Activated CD8-positive, alpha-beta T cell treated with anti-CD3 and anti-CD28 coated beads, Interleukin-2, amount 10 ng/mL, durations not matched to agents 7 days and 5 days (primary cell): ENCODE measurements at places on chromosomes 3 and 15.

- no peak overlapping the region for H3K27ac ChIP-seq
- no peaks in the 10 kb centered on the region for H3K4me1 ChIP-seq
- H3K27me3 ChIP-seq = no peaks in the 10 kb centered on the region
- no peak for DNase-seq
Measured at GRCh38 chr3:161142486-161142885, 37.3 kb upstream of the B3GALNT1 start.

- H3K4me3 ChIP-seq = peak overlapping the region; percentile 12
- H3K27me3 ChIP-seq = no peaks in the 10 kb centered on the region
- H3K36me3 ChIP-seq = peaks cover 40% of the 10 kb centered on the region
- DNase-seq = no peak
Measured at GRCh38 chr15:101201411-101202174, 50.3 kb downstream of the CHSY1 start.

- H3K4me1 ChIP-seq = no peaks in the 10 kb centered on the region
- no peaks in the 10 kb centered on the region for H3K27me3 ChIP-seq
- no peak overlapping the region for H3K27ac ChIP-seq
- no peaks in the 10 kb centered on the region for H3K36me3 ChIP-seq
Measured at GRCh38 chr3:14725013-14725412, 50.1 kb downstream of the C3orf20 start.

GRCh38 chr3:139288266-139288821 lies 55.5 kb upstream of the MRPS22 start:
- DNase-seq = no peak
- no peak overlapping the region for H3K27ac ChIP-seq
- no peaks in the 10 kb centered on the region for H3K36me3 ChIP-seq

- H3K36me3 ChIP-seq = no peaks in the 10 kb centered on the region
- H3K4me3 ChIP-seq = no peak overlapping the region
- peaks cover 3% of the 10 kb centered on the region for H3K4me1 ChIP-seq
- H3K27ac ChIP-seq = no peak overlapping the region
- no peak for DNase-seq
Measured at GRCh38 chr3:102176333-102177050, 258.3 kb upstream of the ZPLD1 start.

DNA sequence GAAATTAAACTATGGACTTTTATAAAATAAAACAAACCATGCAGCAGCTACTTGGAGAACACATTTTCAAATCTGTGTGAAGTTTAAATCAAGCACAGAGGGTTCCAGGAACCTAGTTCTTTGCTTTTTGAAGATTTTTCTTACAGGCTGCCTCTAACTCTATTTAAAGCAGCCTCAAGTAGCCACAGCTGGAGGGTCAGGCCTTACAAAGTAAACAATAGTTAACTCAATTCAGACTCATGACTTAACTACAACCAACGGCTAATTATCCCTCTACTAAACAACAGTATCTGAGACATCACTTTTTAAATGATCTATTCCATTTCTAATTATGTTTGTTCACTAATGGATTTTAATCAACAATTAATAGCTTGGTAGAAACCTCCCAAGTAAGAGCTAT lies 9.8 kb downstream of the LRIG1 start:
- no peak overlapping the region for H3K4me3 ChIP-seq
- no peak overlapping the region for H3K27ac ChIP-seq
- H3K4me1 ChIP-seq = peaks cover 84% of the 10 kb centered on the region
- peaks cover 10% of the 10 kb centered on the region for H3K36me3 ChIP-seq
- peaks cover 3% of the 10 kb centered on the region for H3K27me3 ChIP-seq

DNA sequence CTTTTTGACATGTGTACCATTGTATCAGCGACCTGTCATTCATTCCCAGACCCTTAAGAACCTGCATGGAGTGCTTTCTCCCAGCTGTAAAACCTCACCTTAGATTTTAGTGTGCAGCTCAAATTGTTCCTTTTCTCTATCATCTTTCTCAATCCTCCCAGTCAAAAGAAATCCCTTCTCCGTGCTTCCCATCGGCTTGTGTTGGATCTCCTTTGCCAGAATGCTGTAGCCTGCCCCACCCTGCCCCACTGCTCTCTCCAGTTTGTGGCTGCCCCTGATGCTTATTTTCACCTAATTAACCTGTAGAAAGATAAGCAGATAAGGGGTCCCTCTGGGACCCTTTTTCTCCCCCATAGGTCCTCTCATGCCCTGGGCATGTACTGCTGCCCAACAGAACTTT lies 51.1 kb downstream of the ANXA2 start:
- H3K27me3 ChIP-seq = no peaks in the 10 kb centered on the region
- H3K36me3 ChIP-seq = peaks cover 51% of the 10 kb centered on the region
- H3K27ac ChIP-seq = peak overlapping the region; percentile 25
- no peak for DNase-seq

GRCh38 chr15:54347082-54347827 lies 369.0 kb downstream of the UNC13C start:
- no peaks in the 10 kb centered on the region for H3K36me3 ChIP-seq
- DNase-seq = no peak
- no peak overlapping the region for H3K27ac ChIP-seq

DNA sequence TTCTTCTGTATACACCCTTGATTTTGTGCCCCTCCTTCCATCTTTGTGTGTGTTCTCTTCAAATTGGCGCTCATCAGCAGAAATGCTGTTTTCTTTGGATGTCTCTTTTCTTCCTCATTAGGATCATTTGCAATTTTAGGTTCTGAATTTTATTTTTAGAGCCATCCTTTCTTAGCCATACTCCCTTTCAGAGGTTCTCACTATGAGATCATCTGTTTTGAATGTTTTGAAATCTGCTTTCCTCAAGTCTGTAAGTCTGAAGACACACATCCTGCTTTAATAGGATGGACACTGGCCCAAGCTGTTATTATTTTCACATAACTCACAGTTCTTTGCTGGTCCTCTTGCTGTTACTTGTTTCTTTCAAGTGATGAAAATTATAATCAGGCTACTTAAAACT lies 124.8 kb downstream of the BDH1 start:
- peaks cover 34% of the 10 kb centered on the region for H3K4me1 ChIP-seq
- DNase-seq = no peak
- H3K36me3 ChIP-seq = no peaks in the 10 kb centered on the region
- peaks cover 33% of the 10 kb centered on the region for H3K27me3 ChIP-seq
- H3K4me3 ChIP-seq = no peak overlapping the region
- H3K27ac ChIP-seq = no peak overlapping the region

DNA sequence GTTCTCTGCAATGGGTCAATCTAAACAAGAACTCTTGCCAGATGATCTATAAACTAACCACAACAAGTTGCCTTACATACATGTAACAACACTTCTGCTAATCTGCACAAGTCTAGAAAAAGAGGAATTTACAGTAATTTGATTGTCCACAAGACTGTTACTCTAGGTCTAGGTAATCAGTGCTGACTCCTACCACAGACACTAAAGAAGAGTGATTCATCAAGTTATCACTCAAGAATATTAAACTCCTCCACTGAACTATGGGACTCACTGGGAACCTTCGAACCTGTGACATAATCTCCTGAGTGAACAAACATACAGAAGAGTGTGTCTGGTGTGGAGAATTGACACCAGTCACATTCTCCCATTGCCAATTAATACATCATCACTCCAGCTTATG lies 138.3 kb downstream of the ANXA2 start:
- H3K27me3 ChIP-seq = peaks cover 28% of the 10 kb centered on the region
- H3K4me3 ChIP-seq = no peak overlapping the region
- DNase-seq = no peak

- peak overlapping the region; percentile 98 for H3K4me3 ChIP-seq
- H3K27me3 ChIP-seq = peaks cover 30% of the 10 kb centered on the region
- peaks cover 35% of the 10 kb centered on the region for H3K4me1 ChIP-seq
- peak overlapping the region; percentile 74 for H3K27ac ChIP-seq
- H3K36me3 ChIP-seq = peaks cover 18% of the 10 kb centered on the region
Measured at GRCh38 chr3:197298945-197299854, 788 bp upstream of the DLG1 start.

- H3K4me1 ChIP-seq = peaks cover 10% of the 10 kb centered on the region
- H3K4me3 ChIP-seq = no peak overlapping the region
- H3K36me3 ChIP-seq = no peaks in the 10 kb centered on the region
Measured at GRCh38 chr15:68693071-68693470, 114.3 kb downstream of the CORO2B start.

DNA sequence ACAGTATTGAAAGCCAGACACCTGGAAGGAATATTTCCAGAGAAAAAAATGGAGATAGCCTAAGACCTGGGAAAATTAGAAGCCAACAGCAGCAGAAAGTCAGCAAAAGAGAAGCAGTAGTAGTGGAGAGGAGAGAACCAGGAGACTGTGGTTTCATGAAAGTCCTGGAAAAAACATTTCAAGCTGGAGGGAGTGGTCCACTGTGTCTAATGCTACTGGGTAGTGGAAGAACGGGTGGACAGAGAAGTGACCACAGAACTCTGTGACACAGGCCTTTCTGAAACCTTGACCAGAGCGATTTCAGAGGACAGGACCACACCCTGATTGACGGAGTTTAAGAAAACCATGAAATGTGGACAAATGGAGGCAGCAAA lies 15.3 kb upstream of the SH3BP5 start:
- peak overlapping the region; percentile 21 for H3K27ac ChIP-seq
- peaks cover 34% of the 10 kb centered on the region for H3K4me1 ChIP-seq
- no peak for DNase-seq
- no peak overlapping the region for H3K4me3 ChIP-seq

DNA sequence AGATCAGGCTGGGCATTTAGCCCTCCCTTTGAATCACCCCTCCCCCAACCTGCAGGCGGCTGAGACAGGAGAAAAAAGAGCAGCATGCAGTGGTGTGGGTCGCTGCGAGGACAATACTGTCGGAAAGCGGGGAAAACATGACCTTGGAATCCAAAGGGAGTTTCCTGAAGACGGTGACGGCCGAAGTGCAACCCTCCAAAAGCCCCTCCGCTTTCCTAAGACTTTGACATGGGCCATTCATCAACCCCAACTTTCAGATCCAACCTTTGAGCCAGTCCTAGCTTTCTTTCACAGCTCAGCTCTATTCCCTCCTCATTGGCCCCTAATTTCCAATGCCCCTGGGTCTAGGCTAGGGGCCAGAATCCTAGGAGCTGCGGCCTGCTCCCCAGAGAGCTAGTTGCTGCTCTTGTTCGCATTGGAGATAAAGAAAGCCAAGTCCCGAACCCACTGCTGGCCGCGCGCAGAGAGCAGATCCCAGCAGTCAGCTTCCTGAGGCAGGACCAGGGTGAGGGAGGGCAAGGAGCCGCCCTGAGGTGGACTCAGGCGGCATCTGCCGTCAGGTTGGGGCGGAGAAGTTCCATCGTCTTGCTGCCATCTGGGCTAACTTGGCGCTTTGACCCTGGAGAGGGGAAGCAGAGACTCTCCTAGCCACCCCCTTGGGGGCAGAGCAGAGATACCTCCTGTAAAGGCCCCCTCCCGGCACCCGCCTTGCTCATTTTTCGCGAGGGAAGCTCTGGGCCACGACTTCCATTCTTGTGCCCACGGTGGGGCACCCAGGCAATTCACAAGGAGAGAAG lies 914 bp downstream of the ZIC4 start:
- no peak for DNase-seq
- H3K4me3 ChIP-seq = no peak overlapping the region
- peaks cover 57% of the 10 kb centered on the region for H3K27me3 ChIP-seq

- H3K4me3 ChIP-seq = no peak overlapping the region
- no peaks in the 10 kb centered on the region for H3K4me1 ChIP-seq
- no peak overlapping the region for H3K27ac ChIP-seq
Measured at GRCh38 chr3:64888840-64889392, 201.1 kb upstream of the ADAMTS9 start.

DNA sequence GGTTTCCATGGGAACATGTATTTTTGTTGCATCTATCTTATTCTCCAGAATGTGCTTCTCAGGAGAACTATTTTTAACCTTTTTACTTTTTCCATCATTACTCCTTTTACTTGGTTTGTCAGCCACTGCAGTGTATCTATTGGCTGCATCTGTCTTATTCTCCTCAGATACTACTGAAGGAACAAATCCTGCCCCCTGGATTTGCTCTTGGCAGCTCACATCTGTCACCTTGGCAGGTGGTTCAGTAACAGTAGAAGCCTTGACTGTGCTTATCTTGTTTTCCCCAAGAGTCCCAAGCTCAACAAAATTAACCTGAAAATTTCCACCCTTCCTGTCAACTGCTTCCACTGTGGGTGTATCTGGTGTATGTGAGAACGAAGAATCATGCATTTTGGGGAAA lies 106.0 kb downstream of the MAP4 start:
- DNase-seq = no peak
- no peaks in the 10 kb centered on the region for H3K27me3 ChIP-seq
- H3K36me3 ChIP-seq = peaks cover 39% of the 10 kb centered on the region
- H3K27ac ChIP-seq = no peak overlapping the region
- peaks cover 2% of the 10 kb centered on the region for H3K4me1 ChIP-seq
- H3K4me3 ChIP-seq = no peak overlapping the region

GRCh38 chr3:5012367-5012766 lies 33.1 kb downstream of the BHLHE40 start:
- no peak for DNase-seq
- H3K4me1 ChIP-seq = peaks cover 97% of the 10 kb centered on the region
- H3K27me3 ChIP-seq = no peaks in the 10 kb centered on the region
- peaks cover 6% of the 10 kb centered on the region for H3K36me3 ChIP-seq
- peak overlapping the region; percentile 94 for H3K27ac ChIP-seq

DNA sequence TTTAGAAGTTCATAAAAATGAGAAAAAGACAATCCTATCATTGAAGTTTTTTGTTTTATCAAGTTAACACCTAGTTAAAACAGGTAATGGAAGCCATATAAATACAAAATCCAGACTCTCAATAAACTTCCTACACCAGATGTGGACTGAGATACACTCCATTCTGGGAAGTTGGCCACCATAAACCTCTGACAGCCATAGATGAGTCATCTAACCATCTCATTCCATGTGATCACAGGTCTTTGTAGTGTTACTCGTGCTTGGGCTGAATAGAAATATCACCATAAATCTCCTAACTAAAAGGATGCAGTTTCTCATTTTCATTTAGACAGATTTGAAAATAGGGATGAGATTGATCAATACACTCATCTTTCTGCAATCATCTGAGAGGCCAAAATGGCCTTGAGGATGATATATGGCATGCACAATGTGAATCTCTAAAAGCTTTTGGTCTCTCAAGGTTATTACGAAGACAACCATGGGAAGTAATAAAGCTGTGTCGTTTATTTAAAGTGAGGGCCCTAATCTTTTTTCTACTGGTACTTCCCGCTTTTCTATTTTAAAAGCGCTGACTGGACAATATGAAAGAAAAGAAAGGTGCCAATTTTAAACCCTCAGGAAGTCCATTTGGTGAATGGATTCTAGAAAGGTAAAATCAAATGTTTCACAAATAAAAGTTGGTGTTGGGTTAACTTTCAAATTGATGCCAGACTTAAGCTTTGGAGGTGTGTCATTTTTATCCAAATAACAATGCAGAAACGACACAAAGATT lies 155.5 kb downstream of the POLR2M start:
- peaks cover 33% of the 10 kb centered on the region for H3K27me3 ChIP-seq
- no peaks in the 10 kb centered on the region for H3K36me3 ChIP-seq
- H3K27ac ChIP-seq = no peak overlapping the region
- H3K4me1 ChIP-seq = no peaks in the 10 kb centered on the region

- no peak overlapping the region for H3K4me3 ChIP-seq
- no peak overlapping the region for H3K27ac ChIP-seq
- no peaks in the 10 kb centered on the region for H3K27me3 ChIP-seq
- no peaks in the 10 kb centered on the region for H3K4me1 ChIP-seq
- no peak for DNase-seq
- H3K36me3 ChIP-seq = no peaks in the 10 kb centered on the region
Measured at GRCh38 chr3:126816298-126816697, 112.3 kb downstream of the CHCHD6 start.

GRCh38 chr3:184687363-184688015 lies 24.4 kb downstream of the MAGEF1 start:
- H3K36me3 ChIP-seq = no peaks in the 10 kb centered on the region
- peaks cover 14% of the 10 kb centered on the region for H3K4me1 ChIP-seq
- H3K27ac ChIP-seq = peak overlapping the region; percentile 44
